Muscle of leg (tissue), 16 donors: ENCODE measurements at places on chromosomes 1 and 21. TPM values are rescaled to one million over a fixed set of nuclear protein-coding genes. Genes with fewer than 3 reads are reported as not detected.

- no peak for DNase-seq
Observed at GRCh38 chr1:6864166-6864565, 78.9 kb downstream of the CAMTA1 start.

DNA sequence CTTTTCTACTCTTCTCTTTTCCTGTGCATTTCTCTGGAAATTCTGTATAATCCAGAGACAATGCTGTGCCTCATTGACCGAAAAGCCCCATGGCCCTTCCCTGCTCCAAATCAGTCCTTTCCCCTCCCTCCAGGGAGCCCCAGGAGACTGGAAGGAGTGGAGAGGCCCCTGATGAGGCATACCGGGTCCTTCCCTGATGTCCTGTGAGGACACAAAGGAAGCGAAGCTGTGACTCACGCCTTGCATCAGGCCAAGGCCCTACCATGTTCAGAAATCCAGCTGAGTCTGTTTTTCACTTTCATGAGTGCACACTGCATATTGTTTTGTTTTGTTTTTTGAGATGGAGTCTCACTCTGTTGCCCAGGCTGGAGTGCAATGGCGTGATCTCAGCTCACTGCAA is 38.7 kb upstream of the BECN2 start:
- peak; percentile 44 for DNase-seq

- DNase-seq: peak; percentile 67
Observed at GRCh38 chr21:16473988-16474387, 744.2 kb downstream of the USP25 start.

GRCh38 chr1:175217721-175218531 is 25.4 kb upstream of the KIAA0040 start:
- DNase-seq: no peak

- DNase-seq: no peak
Observed at GRCh38 chr1:167373986-167374385, 144.3 kb downstream of the CD247 start.

DNA sequence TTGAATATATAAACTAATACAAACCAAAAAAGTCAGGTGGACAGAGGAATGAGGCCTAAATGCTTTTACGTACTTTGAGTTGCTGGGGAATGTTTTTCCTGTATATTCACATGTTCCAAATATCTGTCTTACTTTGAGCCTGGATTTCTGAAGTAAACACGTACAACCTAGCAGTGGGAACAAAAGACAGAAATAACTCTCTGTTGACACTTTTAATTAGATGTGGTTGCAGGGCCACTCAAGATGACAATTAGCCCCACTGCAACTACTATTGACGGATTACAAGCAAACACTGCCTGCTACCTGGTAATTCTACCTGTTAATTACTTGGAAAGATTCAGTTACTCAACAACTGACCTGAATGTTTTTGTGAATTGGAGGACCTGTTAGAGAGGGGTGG is 196.9 kb downstream of the TTLL7 start:
- peak; percentile 15 for DNase-seq

DNA sequence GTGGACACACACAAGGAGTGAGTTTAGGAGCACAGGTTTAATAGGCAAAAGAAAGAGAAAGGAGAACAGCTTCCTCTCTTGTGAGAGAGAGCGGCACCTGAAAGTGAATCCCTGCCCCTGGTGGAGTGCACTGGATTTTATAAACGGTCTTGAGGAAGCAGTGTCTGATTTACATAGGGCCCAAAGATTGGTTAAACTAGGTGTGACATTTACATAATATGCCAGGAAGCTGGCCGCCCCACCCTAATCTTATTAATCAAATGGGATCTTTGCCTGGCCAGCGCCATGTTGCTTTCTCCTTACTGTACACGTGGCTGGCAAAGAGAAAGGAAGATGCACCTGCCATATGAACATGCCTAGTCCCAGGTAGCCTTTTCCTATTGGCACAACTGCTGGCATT is 38.7 kb downstream of the CFH start:
- DNase-seq: no peak

- DNase-seq: no peak
Observed at GRCh38 chr1:241424480-241424971, 67.5 kb upstream of the RGS7 start.

DNA sequence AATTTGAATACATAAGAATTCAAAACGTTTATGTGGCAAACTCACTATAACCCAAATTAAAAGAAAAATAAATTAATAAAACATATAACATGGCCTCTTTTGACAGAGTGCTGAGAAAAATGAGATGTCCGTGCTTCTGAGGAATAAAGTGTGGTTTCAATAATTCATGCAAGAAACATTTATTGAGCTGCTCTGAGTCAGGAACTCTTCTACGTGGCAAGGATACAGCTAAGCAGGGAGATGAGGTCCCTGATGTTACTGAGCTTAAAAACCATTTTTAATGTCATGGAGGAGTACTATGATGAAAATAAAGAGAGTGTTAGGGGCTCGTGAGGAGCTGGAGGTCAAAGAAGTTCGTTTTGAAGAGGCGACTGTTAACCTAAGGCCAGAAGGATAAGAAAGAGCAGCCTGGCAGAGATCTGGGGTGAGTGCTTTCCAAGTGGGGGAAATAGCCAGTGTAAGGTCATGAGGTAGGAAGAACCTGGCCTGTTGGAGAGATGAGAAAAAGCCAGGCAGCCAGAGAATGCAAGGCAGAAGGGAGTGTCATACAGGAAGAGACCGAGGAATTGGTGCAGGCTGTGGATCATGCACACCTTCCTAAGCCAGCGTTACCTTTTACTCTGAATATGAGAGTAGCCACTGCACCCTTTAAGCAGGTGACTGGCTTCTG is 182.2 kb upstream of the DUSP10 start:
- DNase-seq: no peak

DNA sequence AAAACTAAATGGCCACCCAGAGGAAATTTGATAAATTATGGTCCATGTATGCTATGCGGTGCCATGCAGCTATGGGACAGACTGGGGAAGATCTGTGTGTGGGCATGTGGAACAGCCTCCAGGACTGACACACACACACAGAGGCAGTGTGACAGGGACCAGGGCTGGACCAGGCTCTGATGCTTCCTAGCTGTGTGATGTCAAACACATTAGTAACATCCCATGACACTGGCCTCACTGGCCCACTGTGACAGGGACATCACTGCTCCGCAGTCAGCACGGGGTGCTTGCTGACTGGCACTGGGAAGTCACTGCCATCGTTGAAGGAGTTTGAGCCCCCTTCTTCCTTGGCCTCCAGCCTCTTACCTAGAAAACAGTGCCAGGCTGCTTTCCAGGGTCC is 13.9 kb downstream of the RAP1GAP start:
- no peak for DNase-seq

GRCh38 chr1:35876988-35877387 is 6.0 kb upstream of the AGO1 start:
- no peak for DNase-seq

GRCh38 chr1:208254376-208254775 is 10.2 kb upstream of the PLXNA2 start:
- no peak for DNase-seq

GRCh38 chr1:121417325-121417923 is 232.6 kb downstream of the SRGAP2C start:
- no peak for DNase-seq

The ALG14 gene
- 7.2 TPM for polyA plus RNA-seq

The APOBEC4 gene
- not detected for polyA plus RNA-seq

The MSH4 gene
- 0.24 TPM for polyA plus RNA-seq

The HPDL gene
- 2.3 TPM for polyA plus RNA-seq

The FCRL2 gene
- polyA plus RNA-seq: not detected

The SIM2 gene
- 13.3 TPM for polyA plus RNA-seq

The NR1I3 gene
- 1.0 TPM for polyA plus RNA-seq

The CYP2J2 gene
- 55.3 TPM for polyA plus RNA-seq

The CD5L gene
- not detected for polyA plus RNA-seq
